Right lobe of liver (tissue), 6 donors: ENCODE measurements at places on chromosomes 6 and 20. TPM values are rescaled to one million over a fixed set of nuclear protein-coding genes. Genes with fewer than 3 reads are reported as not detected.

ULBP1 gene
- total RNA-seq = 0.09 TPM

DNA sequence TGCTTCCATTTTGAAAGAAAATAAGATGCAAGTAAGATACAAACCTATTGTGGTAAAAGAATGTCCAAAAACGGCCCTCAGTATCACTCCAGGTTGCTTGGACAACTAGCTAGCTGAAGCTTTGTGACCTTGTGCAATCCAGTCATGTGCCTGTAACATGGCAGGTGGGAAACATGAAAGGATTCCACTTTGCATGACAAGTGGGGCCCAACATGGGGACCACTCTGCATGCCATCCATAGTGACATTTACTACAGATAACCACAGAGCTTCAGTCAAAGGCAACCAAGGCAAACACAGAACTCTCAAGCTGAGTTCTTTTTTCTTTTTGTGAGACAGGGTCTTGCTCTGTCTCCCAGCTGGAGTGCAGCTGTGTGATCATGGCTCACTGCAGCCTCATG, 15.8 kb upstream of the FBXO9 start:
- no peaks in the 10 kb centered on the region for H3K4me1 ChIP-seq
- no peak overlapping the region for H3K27ac ChIP-seq
- no peak for DNase-seq
- no peak overlapping the region for H3K4me3 ChIP-seq
- H3K36me3 ChIP-seq = no peaks in the 10 kb centered on the region

DNA sequence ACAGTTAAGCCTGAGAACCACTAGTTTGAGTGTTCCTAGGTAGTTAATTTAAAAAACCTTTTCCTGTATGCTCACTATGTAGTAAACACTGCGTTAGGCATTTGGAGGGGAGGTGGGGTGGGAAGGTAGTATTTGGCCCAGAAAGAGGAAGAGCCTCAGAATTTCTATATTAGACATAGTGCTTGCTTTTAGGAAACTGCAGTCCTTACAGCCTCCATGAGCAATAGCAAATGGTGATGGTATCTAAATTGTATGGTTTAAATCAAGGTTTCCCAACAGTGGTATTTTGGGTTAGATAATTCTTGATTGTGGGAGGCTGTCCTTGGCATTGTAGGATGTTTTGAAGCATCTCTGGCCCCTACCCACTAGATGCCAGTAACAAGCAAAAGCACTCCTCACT, 61.5 kb upstream of the RIPOR2 start:
- H3K4me1 ChIP-seq = no peaks in the 10 kb centered on the region
- no peak overlapping the region for H3K27ac ChIP-seq
- no peak overlapping the region for H3K4me3 ChIP-seq
- no peaks in the 10 kb centered on the region for H3K27me3 ChIP-seq

GRCh38 chr6:38542031-38542430, 97.7 kb downstream of the BTBD9 start:
- no peak overlapping the region for H3K27ac ChIP-seq
- no peak for DNase-seq
